ENCODE measurements at places on chromosomes 16 and 17.

DNA sequence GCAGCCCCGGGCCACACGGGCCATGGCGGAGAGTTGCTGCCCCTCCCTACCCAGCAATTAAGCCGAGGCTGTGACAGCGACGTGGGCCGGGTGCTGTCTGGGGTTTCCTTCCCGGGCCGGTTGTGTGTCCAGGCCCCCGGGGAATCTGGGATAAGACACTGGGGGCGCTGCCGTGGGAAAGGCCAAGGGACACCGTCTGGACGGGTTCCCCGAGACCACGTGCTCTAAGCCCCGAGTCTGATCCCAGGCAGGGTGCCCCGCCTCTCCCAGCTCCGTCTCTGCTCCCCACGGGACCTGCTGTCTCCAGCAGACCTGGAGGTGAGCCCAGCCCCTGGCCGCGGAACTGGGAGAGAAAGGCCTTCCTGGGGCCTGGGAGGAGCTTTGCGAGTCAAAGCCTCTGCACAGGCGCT, 92.2 kb downstream of the IRX3 start:
- no peak for DNase-seq

- no peak for DNase-seq
These were observed 16.5 kb downstream of the TSPOAP1 start for GRCh38 chr17:58312021-58312630.

- DNase-seq: no peak
These were observed 10.8 kb downstream of the SSH2 start for GRCh38 chr17:29918922-29919856.

GRCh38 chr17:50479522-50480141, 972 bp downstream of the RSAD1 start:
- DNase-seq: peak; percentile 59

- no peak for DNase-seq
These were observed 1.2 kb downstream of the TNS4 start for GRCh38 chr17:40500190-40500589.

DNA sequence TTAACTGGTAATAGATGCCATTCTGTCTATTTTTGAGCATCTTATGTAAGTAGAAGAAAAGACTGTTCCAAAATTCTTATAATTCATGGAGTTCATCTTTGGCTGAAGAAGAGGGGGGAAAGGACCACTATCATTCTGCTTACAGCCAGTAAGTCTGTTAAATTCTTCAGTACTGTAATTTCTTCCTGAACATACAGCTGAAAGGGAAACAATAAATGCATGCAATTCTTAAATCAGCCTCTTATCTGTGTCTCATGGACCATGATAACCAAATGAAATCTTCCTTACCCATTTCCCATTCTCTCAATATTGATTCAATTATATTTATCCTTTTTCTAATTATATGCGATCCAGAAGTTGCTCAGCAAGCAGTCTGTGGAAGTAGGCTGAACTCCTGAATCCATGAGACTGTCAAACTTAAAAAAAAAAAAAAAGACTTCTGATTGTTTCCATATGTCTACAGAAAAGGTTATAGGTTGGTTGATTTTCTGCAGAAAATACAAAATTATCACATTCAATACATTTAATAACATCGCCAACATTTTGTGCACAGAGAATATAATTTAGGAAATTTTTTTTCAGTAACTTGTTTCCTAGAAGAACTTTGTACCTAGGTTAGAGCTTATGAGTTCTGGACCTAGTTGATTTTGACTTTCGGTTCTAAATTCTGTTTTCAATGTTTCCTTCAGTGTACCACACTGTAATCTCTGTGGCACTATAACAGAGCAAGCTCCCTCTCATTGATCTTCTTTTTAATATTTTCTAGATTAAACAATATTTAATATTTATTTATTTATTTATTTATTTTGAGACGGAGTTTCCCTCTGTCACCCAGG, 1.2 kb upstream of the ABCA9 start:
- no peak for DNase-seq

DNA sequence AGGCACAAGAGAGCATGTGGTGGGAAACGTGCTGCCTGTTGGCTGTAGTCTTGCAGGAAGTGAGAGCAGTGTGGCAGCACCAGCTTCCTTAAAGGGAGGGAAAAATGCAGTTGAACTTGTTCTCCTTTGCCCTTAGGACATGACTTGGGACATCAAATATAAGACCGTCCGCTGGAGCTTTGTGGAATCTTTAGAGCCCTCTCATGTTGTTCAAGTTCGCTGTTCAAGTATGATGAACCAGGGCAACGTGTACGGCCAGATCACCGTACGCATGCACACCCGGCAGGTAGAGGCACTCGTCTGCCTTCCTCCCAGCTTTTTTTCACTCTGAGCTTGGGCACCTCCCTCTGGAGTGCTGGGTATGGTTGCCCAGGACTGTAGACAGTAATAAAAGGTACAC, 23.3 kb downstream of the GPR179 start:
- no peak for DNase-seq

- DNase-seq: no peak
These were observed 188.1 kb upstream of the ZNF469 start for GRCh38 chr16:88194397-88195268.

DNA sequence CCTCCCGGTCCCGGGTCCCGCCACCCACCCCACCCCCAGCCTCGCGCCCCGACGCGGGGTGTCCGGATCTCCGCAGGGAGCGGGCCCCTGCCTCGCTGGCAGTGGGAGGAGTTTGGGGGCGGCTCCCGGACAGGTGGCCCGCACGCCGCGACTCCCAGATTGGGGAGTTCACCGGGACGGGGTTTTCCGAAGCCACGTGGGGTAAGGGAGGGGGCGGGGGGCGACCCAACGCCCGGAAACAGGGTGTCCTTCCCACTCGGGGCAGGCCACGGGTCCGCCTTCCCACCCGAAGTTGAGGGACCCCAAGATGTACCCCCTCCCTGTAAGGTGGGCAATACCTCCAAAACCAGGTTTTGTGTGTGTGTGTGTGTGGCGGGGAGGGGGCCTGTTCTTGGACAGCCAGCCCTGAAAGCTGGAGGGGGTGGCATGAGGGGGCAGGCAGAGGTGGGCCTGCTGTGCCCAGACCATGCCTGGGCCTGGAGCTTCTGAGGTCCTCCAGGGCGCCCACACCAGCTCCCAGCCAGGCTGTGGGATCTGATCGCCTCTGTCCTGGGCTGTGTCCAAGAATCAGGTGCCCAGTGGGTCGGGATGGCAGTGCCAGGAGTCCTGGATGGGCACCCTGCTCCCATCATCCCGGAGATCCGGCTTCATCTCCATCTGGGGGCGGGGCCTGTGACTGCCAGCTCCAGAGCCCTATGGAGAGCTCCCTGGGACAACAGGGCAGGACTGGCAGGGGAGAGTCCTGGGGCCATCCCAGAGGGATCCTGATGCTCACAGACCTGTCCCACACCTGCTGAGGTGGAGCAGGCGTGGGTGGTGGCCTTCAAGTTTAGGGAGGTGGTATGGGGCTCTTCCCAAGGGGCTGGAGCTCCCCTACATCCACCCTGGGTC, 767 bp downstream of the SYNGR2 start:
- peak; percentile 66 for DNase-seq

- no peak for DNase-seq
These were observed 38.5 kb upstream of the SLC5A11 start for GRCh38 chr16:24807301-24807700.

GRCh38 chr17:76550712-76551615, 11.1 kb downstream of the PRCD start:
- DNase-seq: no peak

GRCh38 chr17:67469208-67469980, 92.3 kb downstream of the PITPNC1 start:
- peak; percentile 19 for DNase-seq

DNA sequence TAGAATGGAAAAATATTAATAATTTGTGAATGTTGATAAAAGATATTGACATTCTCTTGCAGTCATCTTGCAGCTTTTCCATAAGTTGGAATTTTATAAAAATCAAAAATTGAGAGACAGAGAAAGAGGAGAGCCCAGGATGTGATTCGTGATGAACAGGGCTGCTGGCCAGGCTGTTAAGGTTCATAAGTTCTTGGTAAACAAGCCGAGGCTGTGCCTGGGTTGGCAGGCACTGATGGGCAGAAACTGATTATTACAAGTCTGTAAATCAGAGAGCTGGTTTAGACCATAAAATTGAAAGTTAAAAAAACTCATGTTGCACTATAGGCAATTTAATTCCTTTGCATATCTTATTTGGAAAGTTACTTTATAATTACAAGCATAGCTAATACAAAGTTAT, 533.7 kb downstream of the HAPSTR1 start:
- no peak for DNase-seq

GRCh38 chr17:78655251-78655940, 78.2 kb upstream of the DNAH17 start:
- DNase-seq: no peak

- no peak for DNase-seq
These were observed 25.6 kb downstream of the ITGB3 start for GRCh38 chr17:47279062-47279801.

GRCh38 chr17:45270828-45271418, 9.0 kb upstream of the SPATA32 start:
- DNase-seq: peak; percentile 42

GRCh38 chr17:6498901-6499540, 54.8 kb downstream of the PIMREG start:
- no peak for DNase-seq

GRCh38 chr16:47511882-47512281, 50.8 kb downstream of the PHKB start:
- no peak for DNase-seq

DNA sequence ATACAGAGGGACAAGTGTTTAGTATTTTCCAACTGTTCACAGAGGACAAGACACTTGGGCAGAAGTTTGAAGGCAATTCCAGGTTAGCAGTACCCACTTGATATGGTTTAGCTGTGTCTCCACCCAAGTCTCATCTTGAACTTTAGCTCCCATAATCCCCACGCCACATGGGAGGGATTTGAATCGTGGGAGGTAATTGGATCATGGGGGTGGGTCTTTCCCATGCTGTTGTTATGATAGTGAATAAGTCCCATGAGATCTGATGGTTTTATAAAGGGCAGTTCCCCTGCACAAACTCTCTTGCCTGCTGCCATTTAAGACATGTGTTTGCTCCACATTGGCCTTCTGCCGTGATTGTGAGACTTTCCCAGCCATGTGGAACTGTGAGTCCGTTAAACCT, 668.9 kb downstream of the MAF start:
- DNase-seq: no peak

DNA sequence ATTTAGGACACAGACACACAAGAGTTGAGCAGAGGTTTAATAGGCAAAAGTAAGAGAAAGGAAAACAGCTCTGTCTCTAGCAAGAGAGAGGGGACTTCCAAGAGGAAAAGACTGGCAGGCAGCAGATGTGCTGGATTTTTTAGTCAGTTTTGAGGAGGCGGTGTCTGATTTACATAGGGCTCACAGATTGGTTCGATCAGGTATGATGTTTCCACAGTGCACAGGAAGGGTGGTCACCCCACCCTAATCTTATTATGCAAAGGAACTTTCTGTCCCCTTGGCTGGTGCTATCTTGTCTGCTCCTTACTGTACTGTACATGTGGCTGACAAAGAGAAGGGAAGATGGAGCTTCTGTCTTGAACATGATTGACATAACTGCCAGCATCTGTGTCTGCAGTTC, 25.3 kb downstream of the BFAR start:
- DNase-seq: no peak

- no peak for DNase-seq
These were observed 303.3 kb downstream of the IRF8 start for GRCh38 chr16:86202267-86202666.

DNA sequence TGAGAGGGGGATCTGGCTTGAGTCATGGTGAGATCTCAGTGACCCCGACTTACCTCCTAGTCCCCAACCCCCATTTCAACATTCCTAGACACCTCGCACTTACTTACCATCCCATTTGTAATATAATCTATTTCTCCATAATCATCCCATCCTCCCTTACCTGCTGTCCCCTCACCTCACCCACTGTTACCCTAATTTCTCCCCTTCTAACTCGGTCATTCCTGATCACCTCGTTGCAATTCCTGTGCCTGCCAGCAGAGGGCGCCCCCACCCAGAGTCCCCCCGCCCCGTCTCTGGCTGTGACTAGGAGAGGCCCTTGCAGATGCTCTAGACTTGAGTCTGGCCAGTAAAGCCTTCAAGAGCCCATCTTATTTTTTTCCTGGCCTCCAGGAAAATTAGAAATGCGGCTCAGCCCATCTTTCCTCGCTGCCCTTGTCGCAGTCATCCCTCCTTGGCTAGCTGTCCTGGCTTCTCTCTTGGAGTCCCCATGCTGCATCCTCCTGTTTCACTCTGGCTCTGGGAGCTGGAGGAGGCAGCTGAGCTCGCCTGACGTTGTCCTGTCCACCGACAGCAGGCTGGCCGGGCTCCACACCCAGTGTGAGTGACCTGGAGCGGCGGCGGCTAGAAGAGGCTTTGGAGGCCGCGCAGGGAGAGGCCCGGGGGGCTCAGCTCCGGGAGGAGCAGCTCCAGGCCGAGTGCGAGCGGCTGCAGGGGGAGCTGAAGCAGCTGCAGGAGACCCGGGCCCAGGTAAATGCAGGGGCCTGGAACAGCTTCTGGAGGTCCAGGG, 5.0 kb downstream of the TBKBP1 start:
- peak; percentile 77 for DNase-seq

- no peak for DNase-seq
These were observed 117.0 kb downstream of the ZNF778 start for GRCh38 chr16:89334461-89334860.

- no peak for DNase-seq
These were observed 2.3 kb upstream of the MT1M start for GRCh38 chr16:56630134-56630533.

DNA sequence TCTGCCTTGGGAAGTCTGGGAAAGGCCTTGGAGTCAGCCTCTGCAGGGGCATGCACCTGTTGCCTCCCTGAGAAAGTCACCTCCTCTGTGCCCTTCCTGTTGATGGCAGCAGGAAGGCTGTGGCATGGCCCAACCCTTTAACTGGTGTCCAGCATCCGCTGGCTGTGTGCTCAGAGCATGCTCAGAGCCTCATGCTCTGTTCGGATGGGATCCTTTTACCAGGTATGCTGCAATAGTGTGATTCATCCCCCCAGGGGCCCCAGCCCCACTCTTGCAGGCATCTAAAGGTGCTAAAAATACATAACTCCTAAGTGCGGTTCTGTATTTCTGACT, 24.9 kb downstream of the KLHL36 start:
- DNase-seq: no peak

DNA sequence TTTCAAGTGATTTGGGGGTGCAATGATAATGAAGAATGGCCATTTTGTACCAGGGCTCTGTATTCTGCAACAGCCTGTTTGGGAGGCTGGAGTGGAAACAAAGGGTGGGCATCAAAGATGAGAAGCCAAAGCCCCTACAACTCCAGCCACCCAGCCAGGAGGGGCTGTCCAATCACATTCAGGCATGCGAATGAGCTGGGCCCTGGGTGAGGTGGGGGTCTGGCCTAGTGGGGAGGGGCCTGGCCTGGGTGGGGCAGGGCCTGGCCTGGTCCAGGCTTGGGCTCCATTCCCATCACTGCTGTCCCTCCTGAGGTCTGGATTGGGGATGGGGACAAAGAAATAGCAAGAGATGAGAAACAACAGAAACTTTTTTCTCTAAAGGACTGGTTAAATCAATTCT, 6.4 kb downstream of the AOC3 start:
- no peak for DNase-seq

DNA sequence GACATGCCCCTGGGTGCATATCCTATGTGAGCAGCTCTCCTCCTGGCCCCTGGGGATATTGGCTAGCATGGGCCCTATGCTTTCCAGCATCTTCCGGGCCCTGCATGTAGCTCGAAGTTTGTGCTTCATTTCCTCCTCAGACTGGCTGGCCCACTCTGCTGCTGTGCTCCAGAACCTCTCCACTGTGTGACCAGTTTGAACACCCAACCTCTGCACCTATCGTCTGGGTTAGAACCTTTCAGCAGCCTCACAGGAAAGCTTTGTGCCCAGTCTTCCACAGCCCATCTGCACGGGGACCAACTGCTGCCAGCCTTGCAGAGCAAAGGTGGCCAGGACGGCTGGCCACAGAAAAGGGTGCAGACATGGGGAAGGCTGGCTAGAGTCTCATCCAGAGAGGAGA, 10.2 kb upstream of the CLEC18B start:
- no peak for DNase-seq
